ENCODE measurements at places on chromosomes 2 and 18.

DNA sequence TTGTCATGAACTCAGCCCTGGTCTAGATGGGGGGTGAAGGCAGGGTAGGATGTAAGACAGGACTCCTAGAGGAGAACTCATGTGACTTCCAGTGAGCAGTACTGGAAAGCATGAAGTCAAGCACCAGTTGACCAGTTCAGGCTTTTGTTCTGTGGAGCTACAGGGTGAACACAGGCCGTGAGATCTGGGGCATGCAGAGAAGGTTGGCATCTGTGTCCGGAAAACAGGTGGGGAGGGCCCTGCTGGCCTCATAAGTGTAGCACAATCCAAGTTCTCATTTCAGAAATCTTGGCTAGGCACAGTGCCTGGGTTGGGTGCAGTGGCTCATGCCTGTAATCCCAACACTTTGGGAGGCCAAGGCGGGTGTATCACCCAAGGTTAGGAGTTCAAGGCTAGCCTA, 50.9 kb upstream of the SPATS2L start:
- no peak for DNase-seq

- no peak for DNase-seq
Measured at GRCh38 chr2:120935339-120936313, 200.0 kb downstream of the GLI2 start.

GRCh38 chr2:43146083-43146482, 80.3 kb downstream of the ZFP36L2 start:
- no peak for DNase-seq

- no peak for DNase-seq
Measured at GRCh38 chr2:156511803-156512202, 75.6 kb downstream of the GPD2 start.

- DNase-seq: no peak
Measured at GRCh38 chr2:96409820-96410164, 74.2 kb downstream of the NCAPH start.

DNA sequence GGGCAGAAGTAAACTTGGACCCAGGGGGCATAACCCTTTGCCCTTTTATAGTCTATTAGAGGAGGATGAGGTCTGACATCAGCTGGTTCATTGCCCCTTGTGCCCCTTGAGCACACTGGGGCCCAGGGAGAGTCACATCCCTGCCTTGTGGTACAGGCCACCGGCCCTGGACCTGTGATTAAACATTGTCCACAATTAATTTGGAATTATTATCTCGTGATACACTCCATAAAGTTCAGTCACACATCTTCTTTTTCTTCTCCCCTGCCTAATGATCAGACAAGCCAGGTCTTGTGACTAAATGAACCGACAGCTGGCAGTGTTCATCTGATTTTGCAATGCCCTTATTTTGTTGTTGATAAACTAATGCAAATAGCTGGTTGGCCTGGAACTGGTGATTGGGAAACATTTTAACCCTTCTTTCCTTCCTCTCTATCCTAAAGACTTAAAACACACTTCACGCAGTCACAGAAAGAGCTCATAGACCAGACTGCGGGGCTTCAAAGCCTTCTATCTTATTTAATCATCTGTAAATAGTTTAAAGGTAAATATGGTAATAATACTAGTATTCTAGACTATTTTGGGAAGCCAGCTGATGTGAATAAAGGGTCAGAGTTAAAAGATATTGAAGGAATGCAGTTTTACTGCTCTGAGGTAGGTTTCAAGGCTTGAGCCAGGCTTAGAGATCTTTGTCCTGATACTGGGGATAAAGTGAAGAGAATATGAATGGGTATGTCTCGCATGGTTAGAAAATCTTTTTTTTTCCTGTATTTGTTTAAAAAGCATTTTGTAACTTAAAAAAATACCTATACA, 13.4 kb downstream of the IL1R1 start:
- no peak for DNase-seq

- DNase-seq: no peak
Measured at GRCh38 chr2:102634831-102635241, 15.5 kb downstream of the SLC9A2 start.

DNA sequence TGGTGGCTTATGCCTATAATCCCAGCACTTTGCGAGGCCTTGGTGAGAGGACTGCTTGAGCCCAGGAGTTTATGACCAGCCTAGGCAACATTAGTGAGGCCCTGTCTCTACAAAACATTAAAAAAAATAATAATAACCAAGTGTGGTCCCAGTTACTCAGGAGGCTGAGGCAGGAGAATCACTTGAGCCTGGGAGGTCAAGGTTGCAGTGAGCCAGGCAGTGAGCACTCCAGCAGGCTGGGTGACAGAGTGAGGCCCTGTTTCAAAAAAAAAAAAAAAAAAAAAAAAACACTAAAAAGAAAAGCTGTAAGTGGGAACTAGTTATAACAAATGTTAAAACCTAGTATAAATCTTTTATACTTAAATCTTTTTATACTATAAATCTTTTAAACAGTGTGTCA, 146.2 kb upstream of the ITGA4 start:
- no peak for DNase-seq

DNA sequence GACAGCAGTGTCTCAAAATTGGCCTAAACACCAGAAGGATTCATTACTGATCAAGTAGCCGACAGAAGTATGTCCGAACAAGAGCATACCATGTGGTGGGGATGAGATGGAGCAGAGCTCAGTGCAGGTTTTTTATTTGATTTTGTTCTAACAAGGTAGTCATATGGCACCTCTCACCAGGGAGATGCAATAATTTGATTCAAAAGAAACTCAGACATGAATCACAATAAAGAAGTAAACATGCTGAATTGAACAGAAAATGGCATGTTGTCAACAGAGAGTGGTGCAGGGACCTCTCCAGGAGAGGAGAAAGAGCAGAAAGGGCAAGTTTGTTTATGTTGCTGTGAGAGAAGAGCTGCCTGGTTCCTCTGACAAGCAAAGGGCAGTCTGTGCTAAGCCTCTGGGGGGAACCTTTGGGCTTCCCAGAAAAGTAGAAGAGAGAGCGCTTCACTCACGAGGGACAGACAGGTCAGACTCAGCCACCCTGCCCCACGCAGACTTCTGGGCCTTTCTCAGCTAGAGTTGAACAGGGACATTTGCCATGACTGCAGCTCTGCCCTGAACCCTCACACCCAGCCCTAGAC, 351.3 kb upstream of the RAB12 start:
- DNase-seq: no peak

GRCh38 chr2:144675331-144675730, 155.4 kb upstream of the ZEB2 start:
- no peak for DNase-seq

DNA sequence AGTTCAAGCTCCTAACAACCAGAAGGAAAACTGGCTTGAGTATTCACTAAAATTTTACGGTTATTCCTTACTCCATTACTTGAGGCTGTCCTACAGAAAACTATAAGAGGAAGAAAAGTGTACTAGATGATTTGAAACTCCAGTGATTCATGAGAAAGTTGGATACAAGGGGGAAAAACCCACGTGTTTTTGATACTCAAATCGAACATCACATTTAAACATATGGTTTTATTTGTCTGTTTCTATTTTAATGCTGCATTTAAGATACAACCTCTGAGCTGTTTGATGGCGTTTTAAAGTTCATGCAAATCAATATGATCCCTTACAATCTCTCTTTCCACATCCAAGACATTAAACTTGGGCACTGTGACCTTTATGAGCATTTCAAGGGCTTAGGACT, 125.1 kb upstream of the LMAN1 start:
- DNase-seq: no peak

GRCh38 chr2:157866202-157866601, 9.9 kb downstream of the ACVR1 start:
- DNase-seq: no peak

DNA sequence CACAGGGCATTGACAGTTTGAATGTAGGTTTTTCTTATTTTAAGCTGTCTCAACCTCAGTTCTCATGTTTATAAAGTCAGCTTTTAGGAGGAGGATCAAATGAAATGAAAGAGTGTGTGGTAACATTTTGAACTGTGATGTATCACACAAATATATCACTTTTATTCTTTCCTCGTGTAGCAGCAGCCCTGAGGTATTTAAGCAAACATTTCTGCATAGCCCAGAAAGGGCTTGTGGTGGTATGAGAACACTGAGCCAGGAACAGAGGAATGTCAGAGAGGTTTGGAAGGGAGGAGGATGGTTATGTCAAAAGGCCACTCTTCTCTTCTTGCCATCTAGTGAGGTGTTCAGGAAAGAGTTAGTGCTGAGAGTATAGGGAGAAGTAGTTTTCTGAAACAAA, 150.2 kb downstream of the PARD3B start:
- no peak for DNase-seq

- no peak for DNase-seq
Measured at GRCh38 chr2:161230959-161231358, 70.7 kb downstream of the TANK start.

- no peak for DNase-seq
Measured at GRCh38 chr2:63755965-63756364, 85.7 kb upstream of the UGP2 start.

DNA sequence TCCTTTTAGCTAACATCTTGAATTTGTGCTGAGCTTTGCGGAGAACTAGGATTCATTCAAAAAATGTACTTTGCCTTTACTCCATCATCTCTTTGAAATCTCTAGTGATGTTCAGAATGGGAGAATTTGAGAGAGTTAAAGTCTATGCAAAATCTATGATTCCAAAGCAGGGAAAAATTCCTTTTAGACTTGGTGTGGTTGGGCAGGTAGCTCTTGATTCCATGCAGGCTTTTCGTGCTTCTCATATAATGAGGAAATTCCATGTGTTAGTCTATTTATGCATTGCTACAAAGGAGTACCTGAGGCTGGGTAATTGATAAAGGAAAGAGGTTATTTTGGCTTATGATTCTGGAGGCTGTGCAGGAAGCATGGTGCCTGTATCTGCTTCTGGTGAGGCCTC, 258.9 kb upstream of the EPHA4 start:
- no peak for DNase-seq

GRCh38 chr2:59025157-59025757, 784.1 kb upstream of the FANCL start:
- DNase-seq: no peak

- DNase-seq: no peak
Measured at GRCh38 chr2:63792530-63792929, 49.2 kb upstream of the UGP2 start.

DNA sequence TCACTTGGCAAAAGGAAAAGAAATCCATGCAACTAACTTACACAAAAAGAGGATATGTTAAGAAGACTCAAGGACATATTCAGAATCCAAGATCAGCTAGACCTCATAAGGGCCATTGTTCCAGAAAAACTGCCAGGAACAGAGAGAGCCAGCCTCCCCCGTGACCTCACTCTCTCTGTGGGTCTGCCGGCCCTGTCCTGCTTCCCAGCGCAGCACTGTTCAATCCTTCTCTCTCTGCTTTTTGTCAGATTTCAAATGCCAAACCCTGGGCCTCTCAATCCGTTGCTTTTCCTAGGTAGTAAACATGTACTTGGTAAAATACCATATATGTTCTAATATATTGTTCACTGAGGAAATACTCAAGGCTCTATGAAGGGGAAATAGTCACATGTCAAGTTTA, 40.0 kb upstream of the ACKR3 start:
- no peak for DNase-seq

GRCh38 chr2:231361701-231362554, 33.6 kb upstream of the B3GNT7 start:
- DNase-seq: no peak

DNA sequence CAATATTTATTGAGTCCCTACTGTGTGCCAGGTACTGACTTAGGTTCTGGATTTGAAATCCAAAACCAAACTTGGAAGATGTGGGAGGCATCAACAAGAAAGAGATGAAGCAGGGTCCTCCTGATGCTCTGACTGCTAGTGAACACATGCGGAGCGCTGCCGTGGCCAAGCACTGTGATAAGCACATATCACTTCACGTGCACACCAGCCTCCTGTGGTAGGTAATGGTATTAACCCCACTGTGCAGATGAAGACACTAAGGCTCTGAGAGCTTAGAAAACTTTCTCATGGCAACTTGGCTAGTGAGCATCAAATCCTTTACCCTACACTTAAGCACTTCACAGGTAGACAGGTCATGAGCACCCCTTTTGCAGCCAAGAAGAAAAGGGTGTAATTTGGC, 216.1 kb downstream of the HAUS1 start:
- DNase-seq: no peak

- no peak for DNase-seq
Measured at GRCh38 chr2:18474700-18475099, 85.8 kb downstream of the RDH14 start.

- DNase-seq: no peak
Measured at GRCh38 chr2:238286987-238287736, 1.2 kb downstream of the PER2 start.

GRCh38 chr2:158969162-158969714, 798 bp downstream of the TANC1 start:
- DNase-seq: no peak

DNA sequence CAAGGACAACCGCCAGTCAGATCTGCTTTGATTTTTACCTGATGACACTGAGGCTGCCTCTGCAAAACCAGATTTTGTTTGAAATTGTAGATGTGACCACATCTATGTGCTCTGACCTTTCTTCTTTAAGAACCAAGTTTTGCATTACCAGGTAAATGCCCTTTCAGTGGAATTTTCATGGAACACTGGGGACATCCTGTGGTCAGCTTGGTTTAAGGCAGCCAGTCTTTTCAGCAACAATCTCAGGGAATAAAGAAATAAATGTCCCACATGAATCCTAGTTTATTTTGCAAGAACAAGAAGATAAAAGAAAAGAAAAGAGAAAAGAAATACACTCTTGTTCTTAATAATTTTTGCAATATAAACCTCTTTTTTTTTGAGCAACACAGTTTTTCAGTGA, 90.6 kb downstream of the POU3F3 start:
- no peak for DNase-seq

- no peak for DNase-seq
Measured at GRCh38 chr2:205483095-205483494, 199.2 kb upstream of the NRP2 start.

- DNase-seq: no peak
Measured at GRCh38 chr2:222492683-222493082, 68.3 kb downstream of the SGPP2 start.

Measured in left renal cortex interstitium (tissue), 4 donors.